ENCODE measurements at places on chromosomes 6 and 20.

GRCh38 chr6:150922137-150922536 is 56.6 kb downstream of the MTHFD1L start:
- no peak for DNase-seq

DNA sequence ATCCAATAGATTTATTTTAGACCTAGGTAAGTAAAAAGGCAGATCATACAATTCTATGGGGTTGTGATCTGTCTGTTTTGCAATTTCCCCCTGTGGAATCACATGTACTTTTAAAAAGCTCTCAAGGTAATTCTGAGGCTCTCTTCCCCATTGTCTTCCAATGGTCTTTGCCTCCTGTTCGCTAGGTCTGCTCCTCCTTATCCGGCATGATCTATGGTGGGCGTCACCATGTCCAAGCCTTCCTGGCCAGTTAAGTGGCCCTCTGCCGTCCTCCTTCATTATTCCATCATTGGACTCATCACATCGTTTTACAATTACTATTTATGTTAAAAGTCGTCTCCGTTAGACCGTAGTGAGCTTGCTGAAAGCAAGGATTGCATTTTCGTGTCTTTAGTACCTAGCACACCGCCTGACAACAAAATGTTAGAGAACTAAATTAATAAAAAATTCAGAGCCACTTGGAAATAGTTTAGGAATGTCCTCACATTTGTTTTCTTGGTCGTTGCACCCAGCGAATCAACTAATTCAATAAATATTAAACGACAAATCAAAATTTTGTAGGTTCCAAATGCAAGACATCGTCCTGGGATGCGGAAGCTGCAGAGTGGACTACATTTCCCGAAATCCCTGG is 2.2 kb upstream of the STXBP5 start:
- DNase-seq, result no peak

DNA sequence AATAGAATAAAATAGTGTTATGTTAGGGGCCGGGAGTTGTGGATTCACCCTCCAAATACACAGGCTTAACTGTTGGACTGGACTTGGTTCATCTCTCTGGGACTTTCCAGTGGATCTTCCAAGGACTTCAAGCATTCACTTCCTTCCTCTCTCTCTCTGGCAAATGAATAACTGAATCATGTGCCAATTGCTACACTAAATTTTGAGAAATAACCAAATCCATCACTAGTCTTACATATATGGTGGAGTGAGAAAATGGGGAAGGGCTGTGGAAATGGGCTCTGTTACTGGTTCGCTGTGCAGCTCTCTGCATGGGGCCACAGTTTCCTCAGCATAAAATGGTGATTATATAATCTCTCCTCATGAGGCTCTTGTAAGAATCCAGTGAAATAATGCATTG is 6.8 kb upstream of the KIAA1755 start:
- no peak for DNase-seq

DNA sequence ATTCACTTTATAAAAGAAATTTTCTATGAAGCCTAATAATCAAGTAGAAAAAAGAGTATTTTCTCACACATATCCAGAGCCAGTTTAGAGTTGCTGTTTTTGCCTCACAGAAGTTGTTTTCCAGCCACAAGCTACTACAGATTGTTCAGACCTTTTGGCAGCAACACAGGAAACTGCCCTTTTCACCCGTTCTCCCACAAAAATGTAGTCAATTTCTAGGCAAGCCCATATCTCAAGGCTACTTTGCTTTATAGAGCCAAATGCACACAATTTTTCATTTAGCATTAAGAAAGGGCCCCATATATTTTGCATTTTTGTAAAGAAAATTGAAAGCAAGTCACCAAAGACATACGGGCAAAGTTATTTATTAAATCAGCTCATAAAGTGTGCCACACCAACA is 49.5 kb downstream of the EPB41L2 start:
- no peak for DNase-seq

GRCh38 chr6:158761746-158762145 is 57.4 kb downstream of the EZR start:
- no peak for DNase-seq

GRCh38 chr6:105767541-105767940 is 318.6 kb upstream of the PRDM1 start:
- no peak for DNase-seq
